Mononuclear cell (primary cell): ENCODE measurements at places on chromosomes 7 and 10. TPM values are rescaled to one million over a fixed set of nuclear protein-coding genes. Genes with fewer than 3 reads are reported as not detected.

ADAM12 gene
- 1.7 TPM for total RNA-seq

CALML5 gene
- total RNA-seq: not detected

KLF14 gene
- under 0.01 TPM for total RNA-seq

C7orf57 gene
- total RNA-seq: not detected

NEBL gene
- 0.10 TPM for total RNA-seq

SPDYE1 gene
- under 0.01 TPM for total RNA-seq
